ENCODE measurements at places on chromosomes 3 and 15.
A peak's percentile ranks its signal among the peaks of the same experiment; 100 is the strongest.

GRCh38 chr3:86739244-86739643 lies 251.7 kb downstream of the VGLL3 start:
- no peak for DNase-seq

GRCh38 chr3:159751752-159752151 lies 236.9 kb upstream of the IL12A start:
- no peak for DNase-seq

DNA sequence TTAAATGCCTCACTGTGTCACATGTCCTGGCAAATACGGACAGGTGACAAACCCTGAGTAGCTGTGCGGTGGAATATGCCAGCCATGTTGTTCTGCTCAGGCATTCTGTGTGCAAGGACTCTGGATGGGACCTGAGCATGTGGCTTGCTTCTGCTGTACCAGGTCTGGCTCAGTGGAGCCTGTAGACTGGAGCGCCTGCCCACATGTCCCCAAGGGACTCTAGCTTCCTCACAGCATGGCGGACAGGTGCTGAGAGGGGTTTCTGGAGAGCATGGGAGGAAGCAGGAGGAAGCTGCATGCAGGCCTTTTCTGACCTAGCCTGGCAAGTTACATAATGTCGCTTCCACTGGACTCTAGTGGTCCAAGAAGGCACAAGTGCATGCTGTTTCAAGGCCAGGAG lies 96.3 kb downstream of the PLXNA1 start:
- DNase-seq, result no peak

DNA sequence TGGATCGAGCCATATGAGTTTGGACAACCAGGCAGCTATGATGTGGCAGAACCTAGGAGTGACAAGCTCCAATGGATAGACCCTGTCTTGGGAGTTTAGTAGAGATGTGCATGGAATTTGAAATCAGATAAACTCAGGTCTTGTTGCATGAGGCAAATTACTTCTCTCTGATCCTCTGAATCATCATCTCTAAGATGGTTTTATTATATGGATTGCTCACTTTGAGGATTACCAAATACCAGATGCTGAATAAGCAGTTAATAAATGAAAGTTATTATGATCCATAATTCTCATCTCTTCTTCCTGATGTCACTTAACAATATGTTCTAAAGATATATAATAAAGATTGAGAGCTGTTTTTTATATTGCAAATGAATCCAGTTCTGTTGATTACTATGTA lies 622.2 kb downstream of the NTRK3 start:
- DNase-seq, result no peak

DNA sequence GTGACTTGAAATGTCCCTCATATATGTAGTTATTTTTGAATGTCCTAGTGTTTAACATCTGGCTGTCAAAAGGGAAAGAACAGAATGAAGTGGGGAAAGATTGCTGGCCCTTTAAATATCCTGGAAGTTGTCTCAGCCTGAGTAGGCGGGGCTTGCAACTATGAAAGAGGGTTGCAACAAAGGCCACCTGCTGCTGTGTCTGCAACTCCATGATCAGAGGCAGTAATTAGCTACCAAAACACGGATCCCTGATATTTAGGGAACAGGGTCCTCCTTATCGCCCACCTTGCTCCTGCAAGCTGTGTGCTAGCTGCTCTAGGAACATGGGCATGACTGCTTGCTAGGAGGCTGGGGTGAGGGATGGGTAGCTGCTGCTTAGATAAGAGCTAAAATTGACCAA lies 100.2 kb upstream of the CFAP20DC start:
- peak; percentile 2 for DNase-seq

DNA sequence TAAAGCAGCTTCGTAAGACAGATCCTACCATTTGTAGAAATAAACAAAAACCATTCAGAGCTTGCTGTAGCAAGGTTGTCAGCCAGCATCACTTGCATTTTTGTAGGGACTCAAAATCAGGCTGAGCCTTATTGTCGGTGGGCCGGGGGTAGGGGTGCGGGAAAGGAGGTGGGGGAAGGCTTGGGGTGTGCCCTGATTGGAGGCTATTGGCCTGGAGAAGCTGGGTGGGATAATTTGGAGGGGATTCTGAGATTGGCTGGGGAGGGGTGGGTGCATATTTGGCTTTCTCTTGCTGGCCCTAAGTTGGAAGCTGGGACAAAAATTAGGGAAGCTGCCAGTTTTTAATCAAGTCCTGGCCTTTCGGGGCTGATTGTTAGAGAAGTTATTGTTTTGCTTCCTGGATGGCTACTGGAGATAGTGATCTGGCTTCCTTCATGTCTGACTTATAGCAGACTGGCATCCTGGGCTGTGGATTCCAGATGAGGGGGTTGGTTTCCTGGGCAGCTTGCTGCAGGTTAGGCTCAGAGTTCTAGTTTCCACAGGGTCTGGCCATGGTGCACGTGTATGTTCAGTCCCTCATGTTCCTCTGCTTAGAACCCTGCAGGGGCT lies 22.8 kb downstream of the STOML1 start:
- no peak for DNase-seq

GRCh38 chr15:65360506-65360905 lies 17.3 kb downstream of the IGDCC3 start:
- no peak for DNase-seq

DNA sequence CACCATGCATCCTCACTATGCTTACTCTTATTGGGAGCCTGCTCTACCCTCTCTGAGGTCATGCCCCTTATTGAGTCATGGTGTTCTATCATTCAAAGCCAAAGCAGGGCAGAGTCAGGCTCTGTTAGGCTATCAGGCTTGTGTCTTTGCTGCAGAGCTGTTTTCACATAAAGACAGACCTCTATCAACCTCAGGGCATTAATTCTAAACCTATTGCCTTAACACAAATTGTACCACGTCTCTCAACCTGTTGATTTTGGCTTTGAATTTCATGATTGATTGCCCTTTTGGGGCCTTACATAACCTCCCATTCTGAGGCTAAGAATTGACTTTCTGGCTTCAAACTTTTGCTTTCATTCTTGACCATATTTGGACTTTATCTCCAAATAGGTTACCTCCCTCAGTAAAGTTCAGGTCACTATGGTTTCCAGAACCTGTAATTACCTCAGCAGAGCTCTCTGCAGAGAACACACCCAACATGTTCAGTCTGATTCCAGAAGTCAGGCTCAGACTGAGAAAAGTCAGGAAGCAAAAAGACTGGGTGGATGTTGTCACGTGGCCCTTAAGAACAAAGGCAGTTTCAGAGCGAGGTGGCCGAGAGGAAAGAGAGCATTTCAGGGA lies 221.4 kb upstream of the NANOGP8 start:
- no peak for DNase-seq

All from suppressor macrophage treated with lipopolysaccharide for 4 hours (primary cell).